ENCODE measurements at places on chromosomes 5 and 9.
A peak's percentile ranks its signal among the peaks of the same experiment; 100 is the strongest.

DNA sequence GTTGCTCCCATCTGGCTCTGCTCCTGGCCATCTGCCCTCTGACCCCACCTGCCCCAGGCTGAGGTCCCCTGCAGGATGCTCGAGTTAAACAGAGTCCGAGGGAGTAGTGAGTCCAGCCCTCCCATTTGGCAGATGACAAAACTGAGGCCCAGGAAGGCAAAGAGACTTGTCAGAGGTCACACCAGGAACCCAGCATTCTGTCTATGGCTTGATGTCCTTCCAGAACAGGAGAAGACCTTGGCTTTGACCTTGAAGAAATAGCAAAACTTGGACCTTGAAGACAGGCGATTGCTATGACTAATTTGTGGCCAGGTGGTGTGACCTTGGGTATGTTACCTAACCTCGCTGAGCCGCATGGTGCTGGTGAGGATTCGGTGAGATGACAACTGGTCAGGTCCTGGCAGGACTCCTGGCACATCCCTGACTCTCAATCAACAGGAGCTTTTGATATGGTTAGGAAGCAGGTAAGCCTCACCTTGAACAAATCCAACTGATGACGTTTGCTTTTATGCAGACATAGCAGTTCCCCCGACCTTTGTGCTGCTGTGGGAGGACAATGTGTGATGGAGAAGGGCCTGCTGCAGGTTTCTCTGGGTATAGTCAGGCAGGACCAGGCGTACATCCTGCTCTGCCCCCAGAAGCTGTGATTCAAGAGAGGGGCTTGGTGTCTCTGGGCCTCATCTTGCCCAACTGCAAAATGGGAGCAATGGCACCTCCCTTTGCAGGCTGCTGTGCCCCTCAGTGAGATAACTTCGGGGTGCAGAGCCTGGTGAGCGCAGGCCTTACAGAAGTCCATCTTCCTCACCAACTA lies 198.7 kb downstream of the C9orf50 start:
- no peak for DNase-seq

DNA sequence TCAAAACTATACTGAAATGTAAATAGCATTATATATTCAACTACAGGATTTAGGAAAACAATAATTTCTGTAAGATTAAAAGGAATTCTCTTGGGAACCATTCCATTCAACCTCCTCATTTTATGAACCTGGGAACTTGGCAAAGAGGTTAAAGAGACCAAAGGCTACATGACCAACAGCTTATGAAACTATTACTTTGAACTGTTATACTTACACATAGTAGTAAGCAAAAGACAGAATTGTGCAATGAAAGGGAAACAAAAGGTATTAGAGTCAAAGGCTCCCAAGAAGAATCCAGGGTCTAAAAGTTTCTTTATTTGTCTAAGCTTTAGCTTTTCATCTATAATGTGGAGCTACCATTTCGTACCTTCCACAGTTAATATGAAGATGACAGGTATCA lies 7.2 kb downstream of the C9orf72 start:
- no peak for DNase-seq

DNA sequence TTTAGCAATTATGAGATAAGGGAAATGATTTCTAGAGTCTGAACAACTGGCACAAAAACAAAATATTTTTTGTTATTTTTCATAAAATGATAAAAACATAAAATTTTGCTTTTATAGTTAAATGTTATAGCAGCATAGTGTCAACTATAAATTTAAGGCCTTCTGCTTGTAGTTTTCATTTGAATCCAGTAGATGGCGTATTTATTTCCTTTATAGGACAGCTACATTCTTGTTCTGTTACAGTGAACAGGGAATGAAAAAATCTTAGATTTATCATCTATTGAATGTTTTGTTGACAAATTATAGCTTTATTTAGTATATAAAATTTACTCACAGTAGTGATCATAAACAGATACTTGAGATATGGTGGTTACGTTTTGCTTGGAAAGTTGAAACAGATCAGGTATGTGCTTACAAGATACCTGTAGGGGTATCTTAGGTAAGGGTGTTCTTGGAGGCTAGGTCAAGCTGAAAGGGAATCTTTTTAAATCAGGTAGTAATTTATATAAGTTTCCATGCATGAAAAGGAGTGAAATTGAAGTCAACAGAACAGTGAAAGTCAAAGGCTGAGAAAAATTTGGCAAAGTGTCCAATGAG lies 239.3 kb upstream of the GRIN3A start:
- DNase-seq = peak; percentile 6

DNA sequence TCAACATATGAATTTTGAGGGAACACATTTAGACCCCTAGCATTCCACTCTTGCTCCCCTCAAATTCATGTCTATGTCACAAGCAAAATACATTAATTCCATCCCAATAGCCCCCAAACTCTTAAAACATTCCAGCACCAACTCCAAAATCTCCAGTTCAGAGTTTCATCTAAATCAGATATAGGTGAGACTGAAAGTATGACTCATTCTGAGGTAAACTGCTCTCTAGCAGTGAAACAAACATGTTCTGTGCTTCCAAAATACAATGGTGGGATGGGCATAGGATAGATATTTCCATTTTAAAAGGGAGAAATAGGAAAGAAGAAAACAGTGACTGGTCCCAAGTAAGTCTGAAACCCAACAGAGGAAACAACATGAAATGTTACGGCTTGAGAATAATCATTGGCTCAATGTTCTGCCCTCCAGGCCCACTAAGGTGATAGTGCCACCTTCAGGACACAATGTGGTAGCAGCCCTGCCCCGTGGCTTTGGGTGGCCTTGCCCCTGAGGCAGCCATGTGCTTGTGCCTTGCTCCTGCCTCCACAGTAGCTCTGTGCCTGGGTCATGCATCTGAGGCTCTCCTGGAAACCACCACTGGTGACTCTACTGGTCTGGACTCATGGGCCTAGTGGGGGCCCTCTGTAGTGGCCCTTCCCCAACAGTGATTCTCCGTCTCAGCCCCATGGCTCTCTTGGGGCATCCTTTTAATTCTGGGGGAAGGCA lies 36.4 kb upstream of the IPPK start:
- DNase-seq = no peak

DNA sequence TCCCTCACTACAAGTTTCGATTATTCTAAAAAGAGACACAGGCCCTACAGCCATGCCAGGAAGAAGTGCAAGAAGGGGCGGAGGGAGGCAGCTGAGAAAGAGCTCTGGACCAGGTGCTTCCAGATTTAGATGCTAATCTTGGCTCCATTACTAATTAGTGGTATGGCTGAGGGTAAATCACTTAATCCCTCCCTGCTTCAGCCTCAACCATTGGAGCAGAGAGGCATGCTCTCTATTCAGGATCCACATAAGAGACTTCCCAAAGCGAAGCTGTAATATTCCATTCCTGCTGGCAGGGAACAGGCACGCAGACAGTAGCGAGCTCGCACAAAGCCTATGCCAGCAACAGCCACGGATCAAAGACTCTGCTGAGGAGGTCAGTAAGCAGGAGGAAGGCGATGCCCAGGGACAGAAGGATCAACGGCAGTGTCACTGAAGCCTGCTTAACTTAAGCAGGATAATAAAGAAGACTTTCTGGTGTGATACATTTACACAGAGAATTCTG lies 24.2 kb downstream of the LIFR start:
- no peak for DNase-seq

DNA sequence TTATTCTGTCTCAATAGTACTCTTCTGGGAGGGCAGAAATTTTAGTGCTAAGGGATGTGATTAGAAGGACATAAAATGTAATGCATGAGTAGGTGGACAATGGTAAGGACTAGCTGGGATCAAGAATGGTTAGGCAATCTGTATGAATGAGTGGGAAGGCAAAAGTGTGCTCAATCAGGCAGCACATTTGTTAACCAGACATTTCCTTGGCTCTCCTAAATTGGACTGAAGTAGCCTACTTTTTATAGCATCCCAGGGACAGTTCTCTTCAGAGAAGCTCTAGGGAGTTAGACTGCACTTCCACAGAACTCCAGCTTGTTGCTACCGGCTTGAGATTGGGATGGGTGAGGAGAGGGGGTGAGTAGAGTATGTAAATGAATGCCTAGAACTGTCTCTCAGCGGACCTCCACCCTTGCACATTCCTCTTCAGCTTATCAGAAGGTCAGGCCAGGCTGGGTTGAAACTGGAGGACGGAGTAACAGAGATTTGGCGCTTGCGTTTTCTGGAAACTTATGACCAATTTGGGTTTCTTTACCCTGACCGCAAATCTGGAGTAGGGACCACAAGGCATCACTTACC lies 19.0 kb upstream of the ARL14EPL start:
- no peak for DNase-seq

DNA sequence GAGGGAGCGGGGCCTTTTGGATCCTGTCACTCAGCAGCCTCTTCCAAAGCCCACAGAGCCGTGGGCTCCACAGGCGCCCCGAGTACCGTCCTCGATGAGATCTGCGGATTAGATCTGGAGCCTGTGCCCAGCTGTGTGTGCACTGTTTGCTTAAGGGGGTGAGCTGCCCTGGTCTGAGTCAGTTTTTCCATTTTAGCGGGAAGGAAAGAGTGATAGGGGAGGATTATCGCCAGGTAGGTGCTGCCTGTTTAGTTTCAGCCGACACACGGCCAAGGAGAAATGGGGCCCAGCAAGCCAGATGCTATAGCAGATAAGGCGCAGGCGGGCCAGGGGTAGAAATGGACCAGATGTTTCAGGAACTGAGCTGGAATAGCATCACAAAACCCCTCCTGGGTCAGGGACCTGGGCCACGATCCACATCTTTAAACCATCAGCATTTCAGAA lies 18.1 kb downstream of the COL5A1 start:
- DNase-seq = no peak

- no peak for DNase-seq
Observed at GRCh38 chr5:62395210-62395950, 8.3 kb downstream of the DIMT1 start.

DNA sequence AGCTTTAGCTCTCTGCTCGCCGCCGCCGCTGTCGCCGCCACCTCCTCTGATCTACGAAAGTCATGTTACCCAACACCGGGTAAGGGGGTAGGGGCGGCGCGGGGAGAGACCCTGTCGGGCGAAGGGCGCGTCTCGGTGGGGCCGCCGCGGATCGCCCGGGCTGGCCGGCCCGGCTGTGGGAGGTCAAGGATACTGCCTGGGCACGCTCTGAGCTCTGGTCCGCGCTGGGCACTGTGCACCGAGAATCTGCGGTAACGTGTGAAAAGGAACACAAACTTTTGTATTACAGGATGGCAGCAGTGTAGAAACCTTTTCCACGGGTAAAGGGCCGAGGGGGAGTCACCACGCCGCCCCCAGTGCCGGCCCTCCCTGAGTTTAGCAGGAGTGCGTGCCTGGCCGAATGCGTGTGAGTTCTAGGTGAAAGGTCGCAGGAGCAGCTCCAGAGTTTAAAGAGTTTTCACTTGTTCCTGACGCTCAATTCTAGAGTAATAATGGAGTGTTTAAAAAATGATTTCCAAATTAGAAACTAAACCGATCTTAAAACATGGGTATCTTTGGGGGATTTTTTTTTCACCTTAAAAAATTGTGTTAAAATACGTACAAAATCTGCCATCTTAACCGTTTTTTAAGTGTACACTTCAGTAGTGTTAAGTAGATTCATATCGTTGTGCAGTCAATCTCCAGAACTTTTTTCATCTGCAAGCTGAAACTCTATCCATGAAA lies at the start of gene HSDL2:
Gene HSDL2 (plus strand): TSS at position 7 of the 723 bp plus-strand sequence. CDS start 56 bp downstream, at position 63.
- peak; percentile 51 for DNase-seq

- DNase-seq = no peak
Observed at GRCh38 chr9:137311171-137311985, 9.3 kb upstream of the NRARP start.

DNA sequence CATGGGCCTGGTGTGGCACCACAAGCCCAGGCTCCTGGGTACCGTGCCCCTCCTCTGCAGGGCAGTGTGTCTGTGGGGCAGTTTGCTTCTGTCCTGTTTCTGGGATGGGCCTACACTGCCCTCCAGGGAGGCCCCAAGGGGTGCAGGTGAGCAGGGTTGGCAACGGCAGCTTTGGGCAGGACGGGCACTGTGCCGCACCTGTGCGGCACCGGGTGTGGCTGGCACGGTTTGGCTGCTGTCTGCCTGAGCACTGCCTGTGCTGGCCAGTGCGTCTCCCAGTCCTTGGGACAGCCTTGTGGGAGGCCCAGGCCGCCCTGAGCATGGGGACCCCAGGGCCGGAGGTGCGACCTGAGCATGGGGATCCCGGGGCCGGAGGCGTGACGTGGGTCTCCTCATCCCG lies 37.2 kb downstream of the RXRA start:
- DNase-seq = no peak

DNA sequence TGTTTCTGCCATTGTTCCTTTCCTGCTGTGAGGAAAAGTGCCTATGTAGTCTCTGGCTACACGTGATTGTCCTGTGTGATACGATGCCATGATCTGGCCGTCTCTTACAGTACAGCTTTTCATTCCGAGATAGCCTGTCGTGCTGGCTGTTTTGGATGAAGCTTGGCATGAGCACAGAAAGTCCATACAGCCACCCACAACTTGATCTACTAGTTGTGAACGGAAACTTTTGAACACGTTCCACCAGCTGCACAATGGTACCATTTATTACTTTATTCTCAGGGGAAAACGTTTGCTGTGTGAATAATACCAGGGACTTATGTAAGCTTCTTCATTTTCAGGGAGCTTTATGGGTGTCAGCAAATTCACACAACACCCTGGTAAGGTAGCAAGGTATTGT lies 217.6 kb upstream of the ANKRD55 start:
- DNase-seq = no peak

DNA sequence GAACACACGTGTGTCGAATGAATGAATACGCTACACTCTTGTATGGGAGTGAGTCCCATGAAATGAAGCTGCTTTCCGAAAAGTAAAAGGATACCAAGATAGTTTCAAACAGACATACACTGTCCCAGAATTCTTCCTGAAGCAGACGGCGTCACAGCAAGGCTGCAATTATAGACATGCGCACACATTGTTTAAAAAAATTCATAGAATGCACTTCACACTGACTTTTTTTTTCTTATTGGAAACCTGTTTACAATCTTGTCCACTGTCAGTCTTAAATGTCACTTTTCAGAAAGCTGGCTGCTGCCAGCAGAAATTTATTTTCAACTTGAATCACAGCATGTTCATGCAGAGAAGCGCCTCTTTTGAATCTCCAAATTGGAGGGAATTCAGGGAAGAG lies 124.8 kb downstream of the CRB2 start:
- DNase-seq = no peak

DNA sequence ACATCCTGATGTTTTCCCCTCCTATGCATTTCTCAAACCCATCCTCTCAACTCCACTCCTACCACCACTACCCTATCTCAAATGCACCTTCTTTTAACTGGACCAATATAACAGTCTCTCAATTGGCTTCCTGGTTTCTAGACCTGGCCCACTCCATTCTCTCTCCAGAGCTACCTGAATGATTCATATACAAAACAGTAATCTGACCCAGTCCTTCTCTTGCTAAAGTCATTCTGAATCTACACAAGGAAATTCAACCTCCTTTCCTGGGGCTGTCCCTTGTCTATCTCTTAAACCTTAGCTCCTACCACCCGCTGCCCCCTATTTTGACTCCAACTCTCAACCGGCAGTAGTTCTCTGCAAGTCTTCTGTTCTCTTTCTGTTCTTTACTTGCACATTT lies 97.2 kb downstream of the PCSK1 start:
- no peak for DNase-seq
